ENCODE measurements at places on chromosomes 11 and 22.
A peak's percentile ranks its signal among the peaks of the same experiment; 100 is the strongest.

GRCh38 chr11:128919216-128919615 lies 23.5 kb downstream of the TP53AIP1 start:
- no peak for DNase-seq

DNA sequence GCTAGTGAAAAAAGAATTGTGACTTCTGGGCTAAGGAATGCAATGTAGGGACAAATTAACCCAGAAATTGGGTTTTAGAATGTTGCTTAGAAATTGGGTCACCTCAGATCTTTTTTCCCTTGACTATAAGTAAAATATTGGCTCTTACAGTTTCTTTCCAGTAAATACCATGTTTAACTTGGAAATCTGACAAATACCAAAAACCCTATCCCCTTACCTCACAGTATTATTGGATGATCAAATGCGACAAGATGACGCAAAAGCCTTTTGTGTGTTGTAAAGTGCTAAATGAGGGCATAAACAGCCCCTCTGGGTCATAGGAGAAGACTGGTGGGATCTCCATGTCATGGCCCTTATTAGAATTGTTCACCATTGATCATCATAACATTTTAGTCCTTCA lies 6.1 kb upstream of the UPB1 start:
- no peak for DNase-seq

DNA sequence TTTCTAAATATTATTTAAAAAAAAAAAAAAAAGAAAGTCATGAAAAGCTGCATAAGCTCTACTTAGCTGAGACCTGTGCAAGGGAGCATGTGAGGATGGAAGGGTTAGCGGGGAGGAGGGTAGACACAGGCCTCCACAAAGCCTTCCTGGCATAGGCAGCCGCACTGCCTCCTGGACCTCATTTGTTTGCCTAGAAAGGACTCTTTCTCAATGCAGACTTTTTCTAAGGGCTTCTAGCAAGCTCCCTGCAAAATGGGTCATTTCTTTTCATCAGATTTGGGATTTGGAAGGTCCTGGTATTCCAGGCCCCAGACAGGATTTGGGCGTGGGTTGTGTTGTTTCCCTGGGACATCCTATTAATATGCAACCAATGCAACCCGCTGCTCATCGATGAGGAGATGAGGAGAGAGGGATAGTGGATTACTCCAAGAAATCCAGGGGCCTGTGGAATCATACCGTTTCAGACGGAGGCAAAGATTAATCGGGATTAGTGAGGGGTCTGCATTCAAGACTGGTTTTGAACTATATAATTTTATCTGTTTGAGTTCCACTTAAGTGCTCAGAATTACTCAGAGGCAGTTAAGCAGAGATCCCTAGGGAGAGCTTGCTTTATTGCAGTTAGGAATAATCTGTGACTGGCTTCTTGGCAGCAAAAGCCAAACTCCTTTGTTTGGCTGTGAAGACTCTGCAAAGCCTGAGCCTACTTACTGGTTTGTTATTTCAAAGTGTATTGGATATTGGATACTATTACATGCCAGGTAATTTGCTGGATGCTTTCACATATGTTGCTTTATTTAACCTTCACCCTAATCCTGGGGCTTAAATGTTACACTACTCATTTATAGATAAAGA lies 106.9 kb upstream of the NAV2 start:
- DNase-seq = no peak

DNA sequence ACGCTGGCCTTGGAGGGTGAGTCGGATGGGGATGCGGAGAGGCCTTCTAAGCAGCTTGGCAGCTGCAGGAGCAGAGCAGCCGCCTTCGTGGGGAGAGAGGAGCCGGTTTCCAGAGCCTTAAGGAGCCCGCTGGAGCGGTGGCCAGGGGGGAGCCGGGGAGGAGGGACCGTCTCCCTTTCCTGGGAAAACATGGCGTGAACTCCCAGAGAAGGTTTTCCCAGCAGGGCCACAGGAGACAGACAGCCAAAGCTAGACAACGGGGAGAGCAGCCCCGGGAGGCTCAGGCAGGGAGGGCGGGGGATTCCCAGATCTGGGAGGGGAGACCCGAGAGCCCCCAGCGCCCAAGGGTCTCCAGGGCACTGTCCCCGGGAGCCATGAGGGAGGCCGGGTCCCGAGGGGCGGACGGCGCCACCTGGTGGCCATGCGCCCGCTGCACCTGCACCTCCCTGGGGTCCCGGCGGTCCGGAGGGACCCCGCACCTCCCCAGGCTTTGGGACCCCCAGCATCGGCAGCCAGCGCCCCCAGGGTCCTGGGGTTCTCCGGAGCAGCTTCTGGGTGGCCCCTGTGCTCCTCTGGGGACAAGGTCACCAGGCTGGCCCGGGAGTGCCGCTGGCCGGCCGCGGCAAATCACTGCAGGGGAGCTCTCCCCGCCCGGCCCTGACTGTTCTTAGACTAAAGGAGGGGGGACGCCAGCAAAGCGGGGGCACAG lies 2.4 kb upstream of the SYT8 start:
- peak; percentile 67 for DNase-seq

- no peak for DNase-seq
Observed at GRCh38 chr11:102154806-102155205, 44.6 kb downstream of the YAP1 start.

- DNase-seq = no peak
Observed at GRCh38 chr11:74672956-74673692, 58.1 kb downstream of the CHRDL2 start.

- no peak for DNase-seq
Observed at GRCh38 chr22:33327348-33327860, 269.2 kb upstream of the SYN3 start.

- DNase-seq = peak; percentile 57
Observed at GRCh38 chr22:22342697-22343580, 98.4 kb downstream of the VPREB1 start.

Measured in neuronal stem cell (in vitro differentiated cells).